ENCODE measurements at places on chromosomes 3 and 15. TPM values are rescaled to one million over a fixed set of nuclear protein-coding genes. Genes with fewer than 3 reads are reported as not detected.

DNA sequence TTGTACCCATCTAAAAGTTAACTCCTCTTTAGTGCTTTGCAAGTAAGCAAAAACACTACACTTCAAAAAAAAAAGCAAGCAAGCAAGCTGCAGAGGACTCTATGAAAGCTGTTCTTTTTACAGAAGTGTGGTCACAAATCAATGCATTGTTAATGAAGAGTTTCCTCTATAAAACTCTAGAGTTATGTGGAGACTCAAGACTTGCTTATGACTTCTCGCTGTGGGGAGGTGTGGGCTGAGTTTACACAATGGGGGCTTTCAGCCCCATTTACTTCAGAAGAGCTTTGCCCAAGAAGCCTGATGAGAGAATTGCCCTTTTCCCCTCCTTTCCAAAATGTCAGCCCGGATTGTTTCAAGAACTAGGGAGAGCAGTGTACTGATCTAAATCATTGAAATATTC, 144.4 kb downstream of the IGSF11 start:
- no peak for DNase-seq

GRCh38 chr3:124700880-124701684, 29.2 kb upstream of the UMPS start:
- no peak for DNase-seq

The INSYN1 gene
- total RNA-seq = 168 TPM

- DNase-seq = no peak
Measured at GRCh38 chr3:29381595-29381994, 100.7 kb downstream of the RBMS3 start.

GRCh38 chr3:45003859-45004258, 22.2 kb upstream of the CLEC3B start:
- DNase-seq = no peak

DNA sequence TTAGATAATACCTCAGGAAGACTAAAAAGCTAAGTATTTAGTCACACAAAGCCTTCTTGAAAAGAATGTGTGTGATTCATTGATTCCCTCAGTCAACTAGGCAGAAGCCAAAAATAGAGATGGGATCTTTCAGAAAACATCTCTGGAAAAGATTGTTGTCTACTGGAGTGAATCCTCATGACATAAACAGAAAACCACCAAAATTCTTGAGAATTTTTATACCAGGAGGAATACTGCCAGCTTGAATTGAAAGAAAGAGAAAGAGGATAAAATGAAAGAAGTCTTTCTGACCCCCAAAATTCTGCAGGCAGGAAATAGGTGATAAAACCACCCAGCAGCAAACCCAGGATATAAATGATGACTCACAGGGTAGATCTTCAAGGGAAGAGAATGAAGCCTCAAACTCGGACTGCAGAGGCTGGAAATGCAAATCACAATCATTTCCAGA, 363.1 kb upstream of the PLSCR5 start:
- DNase-seq = no peak

- DNase-seq = no peak
Measured at GRCh38 chr3:71433631-71434030, 149.9 kb downstream of the FOXP1 start.

The DGKG gene
- total RNA-seq = 18.2 TPM

DNA sequence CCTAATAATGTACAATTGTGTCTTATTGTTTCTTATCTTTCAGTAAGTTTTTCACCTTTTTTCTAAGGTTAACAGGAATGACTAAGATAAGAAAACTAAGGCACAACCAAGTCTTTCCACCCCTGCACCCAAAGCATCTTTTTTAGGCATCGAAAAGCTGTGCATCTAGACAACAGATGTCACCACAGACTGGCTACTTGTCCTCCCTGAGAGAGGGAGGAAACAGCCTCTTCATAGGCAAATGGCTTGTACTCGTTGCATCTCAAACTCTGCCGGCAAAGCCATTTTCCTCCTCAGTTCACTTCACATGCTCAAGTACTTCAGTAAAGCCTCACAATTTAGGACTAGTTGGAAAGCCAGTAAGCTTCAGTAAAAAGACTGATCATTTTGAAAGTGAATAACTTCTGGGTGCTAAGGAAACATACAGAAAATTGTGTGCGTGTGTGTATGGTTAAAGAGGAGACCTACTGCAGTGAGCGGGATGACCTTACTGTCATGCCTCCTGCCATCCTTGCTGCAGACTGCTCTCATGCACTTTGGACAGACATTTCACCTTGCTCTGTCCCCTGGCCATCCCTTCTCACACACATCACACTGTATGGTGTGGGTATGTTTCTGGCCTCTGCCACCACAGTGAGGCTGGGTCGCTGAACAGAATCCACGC, 36.5 kb upstream of the HACD2 start:
- DNase-seq = no peak

- no peak for DNase-seq
Measured at GRCh38 chr3:131388490-131388799, 6.9 kb downstream of the NUDT16 start.

The C3orf49 gene
- not detected for total RNA-seq

The SLC22A14 gene
- not detected for total RNA-seq

GRCh38 chr3:186566772-186567071, 417 bp downstream of the TBCCD1 start:
- no peak for DNase-seq

The PDCD10 gene
- 34.7 TPM for total RNA-seq

The COL6A6 gene
- total RNA-seq = 1.6 TPM
